Right renal cortex interstitium (tissue), 3 donors: ENCODE measurements at places on chromosomes 7 and 10.

- DNase-seq = peak; percentile 67
Observed at GRCh38 chr10:103350517-103351260, at the start of gene PCGF6. Gene PCGF6, minus strand, starts transcription at chr10:103351140. Its CDS starts 74 bp downstream, at chr10:103351066.

DNA sequence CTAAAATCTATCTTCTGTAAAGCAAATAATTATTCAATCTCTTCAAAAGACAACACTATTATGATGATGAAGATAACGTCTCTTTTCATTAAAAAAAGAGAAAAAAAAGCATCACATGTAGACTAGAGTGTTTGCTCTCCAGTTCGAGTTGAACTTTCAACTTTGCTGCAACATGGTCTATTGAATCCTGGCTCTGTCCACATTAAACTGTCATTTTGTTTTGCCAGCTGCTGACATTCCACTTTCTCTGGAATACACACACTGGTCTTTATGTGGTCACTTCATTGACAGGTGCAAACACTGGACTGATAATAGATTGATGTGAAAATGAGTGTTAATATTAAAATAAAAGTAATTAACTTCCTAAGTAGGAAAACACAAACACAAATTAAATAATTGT, 61.7 kb downstream of the PTF1A start:
- no peak for DNase-seq

DNA sequence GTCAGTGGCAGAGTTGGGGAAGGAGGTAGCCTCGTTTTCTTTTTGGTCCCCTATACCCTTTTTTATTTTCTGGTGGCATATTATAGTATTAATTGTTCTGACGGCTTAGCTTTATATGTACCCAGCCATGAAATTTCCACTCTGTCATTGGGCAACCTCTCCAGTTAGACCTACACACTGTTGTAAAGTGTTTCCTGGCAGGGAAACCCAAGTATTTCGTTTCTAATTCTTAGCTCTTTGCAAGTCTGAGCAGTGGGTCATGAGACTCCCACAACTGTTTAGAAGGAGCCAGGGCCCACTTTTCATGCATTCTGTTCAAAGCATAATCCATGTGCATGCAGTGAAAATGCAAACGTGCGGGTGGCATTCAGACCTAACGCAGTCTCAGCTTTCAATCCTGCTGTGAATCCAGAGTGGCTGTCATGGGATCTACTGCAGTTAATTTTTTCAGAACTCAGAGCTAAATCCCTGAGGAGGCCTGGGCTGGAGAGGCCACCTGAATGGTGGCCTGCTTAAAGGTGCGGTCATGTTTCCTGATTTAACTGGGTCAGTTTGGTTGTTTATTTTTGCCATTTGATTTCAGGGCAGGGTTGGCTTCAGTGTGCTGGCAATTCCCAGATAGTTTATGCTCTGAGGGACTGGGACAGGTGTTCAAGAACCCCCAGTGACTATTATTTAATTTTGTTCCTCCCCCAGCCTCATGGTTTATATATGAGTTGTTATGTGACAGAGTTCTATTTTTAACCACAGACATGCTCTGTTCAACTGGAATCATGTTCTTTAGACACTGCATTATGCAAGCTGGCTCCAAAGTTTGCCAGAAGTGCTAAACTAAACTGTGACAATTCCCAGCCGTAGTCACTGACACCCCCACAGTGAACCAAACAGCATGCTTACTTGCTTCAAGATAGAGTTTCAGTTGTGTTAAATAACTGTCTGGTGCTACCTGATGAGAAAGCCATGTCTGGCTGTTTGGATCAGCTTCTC, 27.4 kb upstream of the SYPL1 start:
- no peak for DNase-seq

DNA sequence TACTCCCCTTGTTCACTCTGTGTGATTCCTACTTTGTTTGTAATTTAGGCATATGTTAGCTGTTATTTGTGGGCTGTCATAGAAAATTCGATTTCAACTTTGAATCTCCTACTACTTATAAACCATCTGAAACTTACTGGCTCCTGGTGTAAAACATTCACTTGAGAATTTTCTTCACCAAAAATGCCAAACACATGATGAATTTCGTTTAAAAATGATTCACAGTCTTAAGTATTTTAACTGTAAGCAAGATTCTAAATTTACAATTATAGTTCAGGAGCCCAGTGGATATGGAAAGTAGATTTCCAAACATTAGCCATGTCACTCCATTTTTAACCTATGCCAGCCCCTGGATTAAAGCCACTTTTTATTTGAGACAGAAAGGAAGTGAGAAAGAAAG, 3.1 kb downstream of the CPED1 start:
- no peak for DNase-seq

DNA sequence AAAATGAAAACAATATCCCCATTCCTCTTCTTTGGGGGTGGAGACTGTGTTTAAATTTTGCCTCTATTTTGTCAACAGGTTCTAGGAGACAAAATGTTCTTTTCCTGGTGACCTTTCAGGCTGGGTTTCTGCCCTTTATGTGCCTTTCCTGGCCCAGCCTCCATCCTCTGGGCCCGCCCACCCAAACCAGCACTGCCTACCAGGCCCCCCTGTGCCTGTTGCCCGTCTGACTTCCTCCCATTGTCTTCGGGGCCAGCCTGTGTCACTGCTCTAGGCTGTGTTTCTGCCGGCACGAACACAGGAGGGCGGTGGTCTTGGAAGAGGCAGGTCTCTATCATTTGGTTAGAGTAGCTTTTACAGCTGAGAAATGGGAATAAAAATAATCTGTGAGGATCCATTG, 13.9 kb downstream of the TSPAN14 start:
- DNase-seq = no peak

DNA sequence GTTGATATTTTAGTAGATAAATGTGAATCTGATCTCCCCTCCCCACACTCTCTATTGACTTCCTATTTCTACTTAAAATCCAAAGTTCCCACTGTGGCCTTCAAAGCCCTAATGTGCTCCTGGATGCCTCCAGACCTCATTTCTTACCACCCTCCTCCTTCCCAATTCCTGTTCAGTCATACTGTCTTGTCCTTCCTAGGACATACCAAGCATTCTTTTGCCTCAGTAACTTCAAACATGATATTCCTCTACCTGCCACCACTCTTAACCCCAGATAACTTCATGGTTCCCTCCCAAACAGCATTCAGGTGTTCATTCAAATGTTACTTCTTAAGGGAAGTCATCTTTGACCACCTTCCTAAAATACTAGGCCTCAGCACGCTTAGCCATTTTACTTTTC, 34.2 kb upstream of the FAM221A start:
- DNase-seq = no peak

DNA sequence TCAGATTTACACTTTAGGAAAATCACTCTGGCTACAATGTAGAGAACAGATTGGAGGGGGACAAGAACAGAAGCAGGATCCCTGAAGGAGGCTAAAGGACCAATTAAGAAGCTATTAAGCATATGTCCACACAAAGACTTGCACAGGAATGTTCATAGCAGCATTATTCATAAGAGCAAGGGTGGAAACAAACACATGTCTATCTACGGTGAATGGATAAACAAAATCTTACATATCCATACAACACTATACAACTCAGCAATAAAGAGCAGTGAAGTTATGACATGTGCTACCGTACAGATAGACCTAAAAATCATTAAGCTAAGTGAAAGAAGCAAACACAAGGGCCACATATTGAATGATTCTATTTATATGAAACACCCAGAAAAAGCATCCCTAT, 10.4 kb downstream of the CHCHD3 start:
- no peak for DNase-seq

GRCh38 chr10:8211631-8212030, 157.1 kb downstream of the GATA3 start:
- DNase-seq = no peak

DNA sequence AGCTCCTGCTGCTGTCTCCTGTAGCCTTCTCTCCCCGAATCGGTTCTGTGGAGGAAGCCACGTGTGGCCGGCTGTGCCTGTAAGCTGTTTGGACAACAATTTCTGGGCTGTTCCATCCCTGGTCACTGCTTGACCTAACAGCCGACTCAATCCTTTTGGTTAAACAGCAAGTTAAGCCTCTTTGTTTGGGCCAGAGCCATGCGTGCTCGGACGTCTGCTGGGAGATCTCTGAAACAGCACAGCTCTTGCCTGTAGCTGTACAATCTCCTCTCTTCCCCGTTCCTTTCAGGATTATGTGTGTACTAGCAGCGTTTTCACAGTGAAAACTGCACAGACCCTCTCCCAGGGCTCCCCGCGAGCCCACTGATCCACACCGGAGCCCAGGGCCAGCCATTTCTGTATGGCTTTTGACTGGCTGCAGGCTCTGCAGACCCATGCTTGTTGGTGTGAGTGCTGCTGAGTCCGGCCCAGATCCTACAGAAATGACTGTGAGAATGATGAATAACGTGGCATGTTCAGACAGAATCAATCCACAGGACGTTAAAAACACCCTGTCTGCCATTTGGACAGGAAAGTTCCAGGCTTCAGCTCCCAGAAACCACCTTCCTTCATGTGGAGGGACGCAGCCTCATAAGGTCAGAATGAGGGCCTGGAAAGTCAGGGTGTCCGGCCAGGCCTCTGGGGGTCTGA, 428.6 kb upstream of the ADARB2 start:
- DNase-seq = no peak

DNA sequence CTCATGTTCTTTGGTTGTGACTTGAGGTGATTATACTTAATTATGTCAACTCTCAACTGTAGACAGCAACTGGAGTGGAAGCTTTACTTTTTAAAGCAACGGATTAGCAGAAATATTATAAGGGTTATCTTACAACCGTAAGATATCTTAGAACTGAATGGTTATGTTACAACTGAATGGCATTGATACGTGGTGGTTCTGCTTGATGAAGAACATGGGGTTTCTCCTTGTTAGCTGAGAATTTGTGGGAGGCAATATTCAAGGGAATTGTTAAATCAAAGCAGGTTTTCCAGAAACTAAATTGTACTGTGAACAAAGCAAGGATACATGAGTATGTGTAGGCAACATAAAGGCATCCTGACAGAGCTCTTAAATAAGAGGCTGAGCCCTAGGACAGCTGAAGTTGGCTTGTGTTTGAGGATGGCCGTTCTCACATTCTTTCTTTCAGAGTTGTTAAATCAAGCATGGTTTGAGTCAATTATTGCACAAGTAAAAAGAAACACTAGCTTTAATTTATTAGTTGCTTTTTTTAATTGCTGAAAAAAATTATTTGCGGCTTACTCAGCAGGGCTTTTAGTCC, 350.0 kb downstream of the PLXDC2 start:
- DNase-seq = no peak

GRCh38 chr7:154769527-154769926, 233.4 kb downstream of the PAXIP1 start:
- DNase-seq = no peak

- no peak for DNase-seq
Observed at GRCh38 chr10:10873289-10873688, 144.4 kb upstream of the CELF2 start.

DNA sequence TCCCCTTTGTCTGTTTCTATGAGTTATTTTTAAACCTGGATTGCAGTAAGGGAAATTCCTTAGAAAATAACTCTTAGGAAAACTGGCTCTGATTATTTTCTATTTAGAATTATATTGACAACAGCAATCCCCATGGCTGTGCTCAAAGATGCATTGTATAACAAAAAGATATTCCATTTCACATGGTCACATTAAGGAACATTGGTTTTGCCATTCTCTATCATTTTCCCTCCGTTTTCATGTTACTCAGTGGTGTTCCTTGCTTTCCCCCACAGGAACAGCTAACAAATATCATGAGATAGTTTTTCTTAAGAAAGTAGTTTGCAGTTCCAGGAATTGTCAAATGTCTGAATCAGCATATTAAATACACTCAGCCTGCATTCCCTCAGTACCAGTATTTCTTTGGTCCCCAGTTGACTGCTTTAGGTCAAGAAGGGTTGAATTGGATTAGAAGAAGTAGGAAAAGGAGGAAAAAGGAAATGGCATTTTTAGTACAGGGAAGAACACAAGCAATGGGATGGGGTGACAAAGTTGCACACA, 436.7 kb downstream of the TNS3 start:
- no peak for DNase-seq
